Muscle of leg (tissue), 16 donors: ENCODE measurements at places on chromosomes 13 and 19. TPM values are rescaled to one million over a fixed set of nuclear protein-coding genes. Genes with fewer than 3 reads are reported as not detected.

Gene IZUMO4
- 4.0 TPM for polyA plus RNA-seq

Gene USHBP1
- 7.2 TPM for polyA plus RNA-seq

DNA sequence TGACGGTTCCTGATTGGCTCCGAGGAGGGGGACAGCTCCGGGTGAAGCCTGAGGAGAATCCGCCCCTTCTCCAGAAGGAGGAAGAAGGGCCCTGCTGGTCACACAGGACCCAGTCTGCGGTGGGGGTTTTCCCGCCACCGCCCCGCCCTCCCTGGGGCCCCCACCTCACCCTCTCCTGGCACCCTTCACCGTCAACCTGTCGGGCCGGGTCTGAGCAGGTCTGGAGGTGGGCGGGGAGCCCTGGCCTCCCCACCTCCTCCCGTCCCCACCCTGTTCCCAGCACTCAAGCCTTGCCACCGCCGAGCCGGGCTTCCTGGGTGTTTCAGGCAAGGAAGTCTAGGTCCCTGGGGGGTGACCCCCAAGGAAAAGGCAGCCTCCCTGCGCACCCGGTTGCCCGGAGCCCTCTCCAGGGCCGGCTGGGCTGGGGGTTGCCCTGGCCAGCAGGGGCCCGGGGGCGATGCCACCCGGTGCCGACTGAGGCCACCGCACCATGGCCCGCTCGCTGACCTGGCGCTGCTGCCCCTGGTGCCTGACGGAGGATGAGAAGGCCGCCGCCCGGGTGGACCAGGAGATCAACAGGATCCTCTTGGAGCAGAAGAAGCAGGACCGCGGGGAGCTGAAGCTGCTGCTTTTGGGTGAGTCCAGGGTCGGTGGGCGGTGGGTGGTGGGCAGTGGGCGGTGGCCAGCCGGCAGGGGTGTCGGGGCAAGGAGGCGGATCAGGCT, at the start of gene GNA15:
TSS of gene GNA15 (plus strand) at position 73 of the 723 bp plus-strand sequence. CDS start at position 491, 418 bp downstream.
- DNase-seq = peak; percentile 34

Gene CGB5
- not detected for polyA plus RNA-seq

DNA sequence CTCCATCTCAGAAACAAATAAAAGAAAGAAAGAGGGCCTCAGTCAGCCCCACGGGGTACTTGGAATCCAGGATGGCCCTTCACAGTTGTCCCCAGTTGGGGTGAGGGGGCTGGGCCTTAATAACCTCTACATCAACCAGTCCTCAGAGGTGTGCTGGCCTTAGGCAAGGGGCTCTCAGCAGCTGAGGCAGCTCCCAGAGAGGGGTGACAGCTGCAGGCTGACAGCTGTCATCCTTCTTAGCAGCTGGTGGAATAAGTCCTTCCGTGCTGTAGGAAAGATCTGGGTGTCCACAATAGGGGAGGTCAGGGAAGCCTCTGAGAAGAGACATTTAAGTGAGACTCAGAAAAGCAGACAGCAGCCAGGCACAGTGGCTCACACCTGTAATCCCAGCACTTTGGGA, 7.4 kb downstream of the BCAM start:
- peak; percentile 86 for DNase-seq

DNA sequence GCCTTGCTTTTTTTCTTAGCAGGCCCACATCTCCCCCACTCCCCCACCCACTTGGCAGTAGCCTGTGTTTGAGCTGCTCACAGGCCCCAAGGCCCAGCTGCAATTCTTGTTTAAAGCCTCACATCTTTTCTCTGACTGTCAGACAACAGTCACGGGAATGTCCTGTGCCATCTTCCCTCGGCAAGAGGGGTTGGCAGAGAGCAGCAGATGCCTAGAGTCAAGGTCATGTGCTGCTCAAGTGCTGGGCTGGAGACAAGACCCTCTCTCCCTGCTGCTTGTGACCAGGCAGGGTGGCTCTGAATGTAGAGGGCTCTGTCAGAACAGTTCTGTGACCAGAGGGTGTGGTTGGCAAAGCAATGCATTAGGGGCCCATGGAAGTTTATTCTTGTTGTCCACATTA, 47.4 kb downstream of the BBC3 start:
- no peak for DNase-seq
